Activated effector memory CD4-positive, alpha-beta T cell treated with anti-CD3 and anti-CD28 coated beads, Interleukin-2, amount 50 U/mL, for 16 hours (primary cell): ENCODE measurements at places on chromosomes 3 and 15.

DNA sequence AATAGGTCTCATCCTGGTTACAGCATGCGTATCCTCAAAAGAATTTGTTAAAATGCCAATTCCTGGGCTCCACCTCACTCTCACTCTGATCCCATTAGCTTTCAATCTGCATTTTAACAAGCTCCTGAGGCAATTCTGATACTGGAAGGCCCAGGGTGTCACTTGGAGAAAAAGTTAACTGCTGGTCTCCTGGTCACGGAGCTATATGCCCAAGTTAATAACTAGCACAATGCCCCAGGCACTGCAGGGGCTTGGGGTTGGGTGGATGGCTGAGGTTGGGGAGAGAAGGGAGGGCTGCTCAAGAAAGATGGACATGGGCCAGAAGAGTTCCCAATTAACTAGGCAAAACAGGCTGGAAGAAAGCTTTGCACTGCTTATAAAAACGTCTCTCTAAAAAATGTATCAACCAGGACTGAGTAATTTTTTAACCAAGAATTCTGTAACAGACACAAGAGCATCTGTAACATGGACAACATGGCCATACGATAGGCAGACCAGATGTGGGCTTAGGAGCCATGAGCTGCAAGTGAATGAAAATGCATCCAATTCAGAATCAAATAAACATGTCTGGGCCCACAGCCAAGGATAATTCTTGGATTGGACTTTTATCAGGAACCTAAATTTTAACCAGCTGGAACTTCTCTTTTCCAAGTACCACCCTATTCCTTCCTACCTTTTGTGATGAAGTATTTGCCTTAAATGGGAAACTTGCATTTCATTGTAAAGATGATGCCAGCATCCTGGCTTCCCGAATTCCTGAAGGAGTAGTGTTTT, 4.2 kb downstream of the IL17RD start:
- DNase-seq: no peak

GRCh38 chr3:63795438-63795837, 23.7 kb upstream of the C3orf49 start:
- no peak for DNase-seq

DNA sequence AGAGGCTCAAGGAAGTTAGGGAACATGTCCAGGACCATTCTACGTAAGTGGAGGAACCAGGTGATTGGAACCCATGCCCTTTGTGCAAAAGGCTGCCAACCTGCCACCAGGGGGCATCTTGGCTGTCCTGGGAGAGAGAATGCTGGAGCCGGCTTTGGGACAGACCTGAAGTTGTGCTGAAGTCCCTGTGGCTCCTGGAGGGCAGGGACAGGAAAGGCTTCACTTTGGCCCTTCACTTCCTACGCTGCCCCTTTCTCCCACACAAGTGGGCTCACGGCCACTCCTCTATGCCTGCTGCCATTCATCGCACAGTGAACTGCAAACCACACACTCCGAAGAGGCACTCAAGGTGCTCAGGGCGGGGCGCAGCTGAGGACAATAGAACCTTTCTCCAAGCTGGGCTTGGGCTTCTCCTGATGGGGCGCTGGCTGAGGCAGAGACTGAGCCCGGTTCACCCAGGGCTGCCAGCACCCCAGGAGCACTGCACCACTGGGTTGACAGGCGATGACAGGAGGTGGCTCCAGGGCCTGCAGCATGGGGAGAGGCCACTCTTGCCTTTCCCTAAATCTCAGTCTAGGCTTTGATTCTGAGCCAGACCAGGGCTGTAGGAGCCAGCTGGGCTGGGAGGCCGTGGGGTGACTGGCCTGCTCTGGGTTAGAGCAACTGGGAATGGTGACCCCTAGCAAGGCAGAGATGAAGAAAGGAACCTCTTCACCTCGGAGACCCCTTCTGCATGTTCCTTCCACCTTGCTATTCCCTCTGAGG, 8.4 kb downstream of the SHF start:
- DNase-seq: peak; percentile 84

- no peak for DNase-seq
Measured at GRCh38 chr3:157650172-157650571, 147.0 kb upstream of the VEPH1 start.

DNA sequence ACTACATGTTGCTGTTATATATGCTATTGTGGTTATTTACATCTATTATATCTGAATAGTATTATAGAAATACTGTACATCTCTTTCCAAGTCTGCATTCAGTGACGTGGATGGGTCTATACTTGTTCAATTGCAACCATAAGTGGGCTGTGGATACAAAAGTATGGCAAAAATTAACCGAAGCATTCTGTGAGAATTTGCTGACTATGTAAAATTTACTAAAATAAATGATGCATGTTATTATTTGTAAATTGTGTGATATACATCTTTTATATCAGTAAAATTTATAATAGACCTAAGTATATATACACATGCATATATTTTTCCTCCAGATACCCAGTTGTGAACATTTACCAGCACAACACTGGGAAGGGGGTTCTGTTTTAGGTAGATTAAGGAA, 215.1 kb downstream of the NECTIN3 start:
- no peak for DNase-seq

GRCh38 chr3:142560118-142560517, 18.4 kb downstream of the ATR start:
- no peak for DNase-seq

DNA sequence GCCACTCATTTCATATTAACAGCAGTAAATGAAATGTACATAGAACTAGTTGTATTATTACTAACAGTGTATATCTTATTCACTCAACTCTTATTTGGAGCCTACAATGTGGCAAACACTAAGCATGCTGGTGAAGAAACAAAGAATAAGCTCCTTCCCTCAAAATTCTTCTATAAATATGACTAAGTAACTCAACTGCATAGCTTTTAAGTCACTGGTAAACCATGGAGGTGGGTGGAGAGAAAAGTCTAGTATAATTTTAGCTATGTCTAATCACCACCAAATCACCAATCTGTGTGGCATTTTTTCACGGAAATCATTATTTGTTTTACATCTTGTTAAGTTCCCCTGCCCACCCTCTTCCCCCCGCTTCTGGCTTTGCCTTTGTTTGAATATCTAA, 17.5 kb downstream of the COPS2 start:
- no peak for DNase-seq

GRCh38 chr3:39755100-39755499, 54.3 kb upstream of the MYRIP start:
- DNase-seq: no peak

GRCh38 chr3:169769287-169770181, at the start of gene ACTRT3:
Gene ACTRT3, minus strand, starts transcription at chr3:169769561. Its CDS starts 41 bp downstream, at chr3:169769520.
- DNase-seq: peak; percentile 87

DNA sequence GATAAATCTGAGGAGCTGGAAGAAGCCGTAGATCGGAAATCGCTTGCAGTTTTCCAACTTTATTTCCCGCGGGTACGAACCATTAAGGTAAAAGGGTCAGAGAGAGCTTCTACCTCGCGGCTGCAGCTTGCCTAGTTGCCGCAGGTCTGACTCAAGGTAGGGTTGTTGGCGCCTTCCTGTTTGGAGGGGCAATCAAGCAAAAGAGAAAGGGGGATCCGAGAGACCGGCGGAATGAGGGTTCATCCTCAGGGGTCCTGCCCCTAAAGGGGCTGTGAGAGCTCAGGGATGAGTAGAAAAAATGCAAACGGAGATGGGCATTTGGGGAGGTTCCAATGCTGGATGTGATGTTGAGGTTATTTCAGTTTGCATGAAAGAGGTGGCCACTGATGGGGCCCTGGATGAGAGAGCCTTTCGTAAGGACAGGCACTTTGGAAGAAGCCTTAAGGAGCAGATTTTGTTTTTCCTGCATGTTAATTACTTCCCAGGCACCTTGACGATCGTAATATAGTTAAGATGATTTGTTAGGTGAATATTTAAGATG, 265.4 kb downstream of the CGGBP1 start:
- DNase-seq: no peak

- no peak for DNase-seq
Measured at GRCh38 chr3:45205126-45205525, 21.0 kb downstream of the TMEM158 start.

DNA sequence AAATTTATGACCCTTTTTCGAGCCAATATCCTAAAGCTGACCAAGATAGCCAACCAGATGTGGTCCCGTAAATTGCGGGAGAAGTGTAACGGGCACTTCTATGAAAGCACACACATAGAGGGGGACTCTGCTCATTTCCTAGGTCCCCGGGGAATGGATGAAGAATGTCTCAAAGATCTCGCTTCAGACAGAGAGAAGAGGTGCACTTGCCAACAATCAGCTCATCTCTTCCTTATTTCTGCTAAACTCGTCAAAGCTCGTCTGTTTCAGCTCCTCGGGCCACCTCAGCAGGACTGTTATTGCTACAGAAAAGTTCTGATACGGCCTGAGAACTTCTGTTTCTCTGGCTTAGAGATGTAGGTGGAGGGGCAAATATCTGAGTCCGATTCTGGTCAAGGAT, 71.8 kb downstream of the TM2D3 start:
- no peak for DNase-seq

DNA sequence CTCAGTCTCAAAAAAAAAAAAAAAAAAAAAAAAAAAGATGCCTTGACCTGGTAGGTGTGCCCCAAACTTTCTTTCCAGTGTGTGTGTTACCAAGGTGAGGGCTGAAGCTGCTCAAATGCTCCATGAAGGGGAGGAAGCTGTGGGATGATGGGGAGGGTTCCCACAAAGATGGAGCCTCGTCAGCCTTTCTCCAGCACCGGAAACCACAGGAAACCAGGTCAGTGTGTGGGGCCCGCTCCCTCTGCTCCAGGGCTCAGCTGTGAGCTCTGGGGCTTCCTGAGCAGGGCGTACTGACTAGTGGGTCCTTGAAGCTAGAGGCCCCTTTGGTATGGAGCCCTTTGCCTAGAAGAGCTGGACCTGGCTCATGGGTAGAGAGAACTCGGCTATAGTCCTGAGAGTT, 681 bp upstream of the IL17RE start:
- DNase-seq: peak; percentile 77

GRCh38 chr3:175445741-175446140, 586.6 kb downstream of the NAALADL2 start:
- no peak for DNase-seq

- no peak for DNase-seq
Measured at GRCh38 chr3:83002869-83003445, 1241.5 kb upstream of the GBE1 start.

- DNase-seq: no peak
Measured at GRCh38 chr15:76382987-76383728, 46.6 kb downstream of the ISL2 start.

GRCh38 chr3:14454639-14455310, 52.4 kb downstream of the SLC6A6 start:
- no peak for DNase-seq

DNA sequence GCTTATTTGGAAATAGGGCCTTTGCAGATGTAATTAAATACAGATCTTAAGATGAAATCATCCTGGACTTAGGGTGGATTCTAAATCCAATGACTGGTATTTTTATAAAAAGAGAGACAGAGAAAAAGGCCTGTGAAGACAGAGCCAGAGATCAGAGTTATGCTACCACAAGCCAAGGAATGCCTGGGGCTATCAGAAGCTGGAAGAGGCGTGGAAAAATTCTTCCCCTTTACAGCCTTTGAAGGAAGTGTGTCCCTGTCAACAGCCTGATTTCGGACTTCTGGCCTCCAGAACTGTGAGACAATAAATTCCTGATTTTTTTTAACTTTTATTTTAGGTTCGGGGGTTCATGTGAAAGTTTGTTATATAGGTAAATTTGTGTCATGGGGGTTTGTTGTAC, 154.1 kb upstream of the CADPS start:
- no peak for DNase-seq

DNA sequence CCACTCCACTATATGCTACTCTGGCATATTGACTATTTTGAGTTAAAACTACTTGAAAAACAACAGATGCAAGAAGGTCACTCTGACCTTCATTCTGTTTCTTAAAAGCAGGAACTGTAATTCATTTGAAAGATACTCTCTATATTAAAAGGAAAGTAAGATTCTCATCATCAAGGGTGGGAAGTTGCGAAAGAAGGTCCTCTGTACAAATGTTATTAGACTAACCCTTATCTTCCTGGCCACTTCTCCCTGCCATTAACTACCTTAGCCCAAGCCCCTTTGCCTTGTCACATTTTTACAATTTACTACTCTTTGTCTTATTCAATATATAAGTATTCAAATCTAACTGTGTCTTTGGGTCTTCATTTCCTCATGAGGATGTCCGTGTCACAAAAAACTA, 16.1 kb downstream of the SIDT1 start:
- DNase-seq: no peak

DNA sequence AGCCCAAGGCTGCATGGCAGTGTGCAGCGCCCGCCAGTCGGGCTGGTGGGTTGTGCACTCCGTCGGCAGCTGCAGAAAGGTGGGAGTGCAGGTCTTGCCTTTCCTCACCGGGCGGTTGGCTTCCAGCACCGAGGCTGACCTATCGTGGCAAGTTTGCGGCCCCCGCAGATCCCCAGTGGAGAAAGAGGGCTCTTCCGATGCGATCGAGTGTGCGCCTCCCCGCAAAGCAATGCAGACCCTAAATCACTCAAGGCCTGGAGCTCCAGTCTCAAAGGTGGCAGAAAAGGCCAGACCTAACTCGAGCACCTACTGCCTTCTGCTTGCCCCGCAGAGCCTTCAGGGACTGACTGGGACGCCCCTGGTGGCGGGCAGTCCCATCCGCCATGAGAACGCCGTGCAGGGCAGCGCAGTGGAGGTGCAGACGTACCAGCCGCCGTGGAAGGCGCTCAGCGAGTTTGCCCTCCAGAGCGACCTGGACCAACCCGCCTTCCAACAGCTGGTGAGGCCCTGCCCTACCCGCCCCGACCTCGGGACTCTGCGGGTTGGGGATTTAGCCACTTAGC, 4.3 kb downstream of the ISL2 start:
- peak; percentile 82 for DNase-seq

DNA sequence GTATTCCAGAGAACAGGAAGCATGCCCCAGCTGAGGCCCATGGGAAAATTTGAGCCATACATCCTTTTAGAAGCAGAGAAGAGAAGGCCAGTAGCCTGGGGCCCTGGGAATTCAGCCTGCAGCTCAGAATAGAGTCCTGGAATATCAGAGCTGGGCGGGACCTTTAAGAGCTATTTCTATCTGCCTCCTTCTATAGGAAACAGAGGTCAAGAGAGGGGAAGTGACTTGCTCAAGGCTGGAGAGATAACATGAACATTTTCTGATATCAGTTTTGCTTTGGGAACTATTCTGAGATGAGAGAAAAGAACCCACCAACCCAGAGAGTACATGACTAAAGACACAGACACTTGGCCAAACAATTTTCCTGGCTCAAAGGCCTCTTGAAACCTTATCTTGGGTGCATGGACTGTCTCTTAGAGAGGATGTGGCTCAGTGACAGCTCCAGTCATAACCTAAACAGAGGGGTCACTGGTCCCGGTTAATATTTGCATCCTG, 26.0 kb downstream of the MASP1 start:
- no peak for DNase-seq

GRCh38 chr3:83971666-83972065, 987.1 kb upstream of the CADM2 start:
- DNase-seq: no peak
